ENCODE measurements at places on chromosomes 5 and 9.

- DNase-seq = peak; percentile 59
Measured at GRCh38 chr5:82406205-82406773, 128.1 kb upstream of the RPS23 start.

DNA sequence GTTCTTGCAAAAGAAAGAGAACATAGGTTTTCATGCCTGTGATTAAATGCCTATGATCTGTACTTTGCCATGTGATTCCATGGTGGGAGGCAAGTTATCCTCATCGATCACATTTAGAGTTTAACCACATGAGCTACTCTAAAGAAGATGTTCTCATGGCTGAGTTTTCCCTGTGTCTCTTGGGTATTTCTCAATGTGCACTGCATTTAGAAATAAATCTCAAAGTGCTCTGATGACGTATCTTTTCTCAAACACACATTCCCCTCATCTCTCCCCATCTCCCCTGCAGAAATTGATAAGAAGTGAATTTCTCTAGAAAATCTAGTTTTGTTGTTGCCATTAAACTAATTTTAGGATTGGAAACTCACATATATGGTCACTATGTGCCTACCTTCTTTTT, 282.2 kb downstream of the SEMA5A start:
- DNase-seq = no peak

DNA sequence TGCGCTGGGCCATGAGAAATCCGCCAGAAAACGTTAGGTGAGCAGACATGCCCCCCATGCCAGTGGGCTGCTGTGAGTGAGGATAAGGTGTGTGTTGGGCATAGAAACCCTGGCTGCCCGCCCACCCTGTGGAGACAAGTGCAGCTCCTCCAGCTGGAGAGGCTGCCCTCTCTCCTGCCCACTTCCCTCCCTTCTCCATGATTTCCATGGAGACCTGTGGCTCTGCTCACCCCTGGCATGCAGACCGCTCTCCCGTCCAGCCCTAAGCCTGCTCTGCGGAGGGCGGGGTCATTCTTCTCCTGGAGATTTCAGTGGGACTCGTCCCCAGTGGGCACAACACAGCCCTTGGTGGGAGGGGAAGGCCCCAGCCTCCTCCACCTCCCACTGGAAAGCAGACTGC, 133.0 kb upstream of the FAM120A start:
- DNase-seq = no peak

DNA sequence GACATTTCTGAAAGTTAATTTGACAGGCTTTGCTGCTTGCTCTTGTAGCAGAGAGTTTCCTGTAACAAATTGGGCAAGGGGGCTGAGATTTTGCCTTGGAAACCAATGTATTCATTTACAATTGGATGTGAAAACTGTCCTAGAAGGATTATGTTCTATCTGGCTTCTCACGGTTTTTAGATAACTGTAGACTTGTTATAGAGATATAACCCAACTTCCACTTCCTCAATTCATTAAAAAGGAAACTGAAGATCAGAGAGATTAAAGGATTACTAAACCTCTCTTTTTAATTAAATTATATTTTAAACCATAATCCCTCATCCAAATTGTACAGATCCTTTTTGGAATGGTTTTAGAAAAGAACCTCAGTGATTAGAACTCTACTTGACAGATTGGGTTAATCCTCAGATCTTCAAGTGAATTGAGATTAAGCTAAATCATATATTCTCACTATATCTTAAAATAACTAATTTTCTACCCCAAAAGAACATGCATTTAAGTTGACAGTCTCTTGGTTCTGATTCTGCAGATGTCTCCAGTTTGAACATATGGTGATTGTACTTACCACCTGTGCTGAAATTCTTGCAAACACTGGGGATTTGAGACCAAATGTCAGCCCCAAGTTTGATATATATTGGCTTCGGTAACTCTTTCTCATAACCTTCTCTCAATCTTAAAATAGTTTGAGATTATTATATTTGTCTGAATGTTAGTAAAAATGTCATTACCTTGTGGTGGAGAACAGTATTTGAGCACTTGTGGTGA, 130.1 kb upstream of the C9orf72 start:
- DNase-seq = no peak

GRCh38 chr5:59693492-59694309, 199.8 kb downstream of the PDE4D start:
- no peak for DNase-seq

GRCh38 chr9:38649731-38650363, 29.5 kb upstream of the ANKRD18A start:
- DNase-seq = peak; percentile 22

DNA sequence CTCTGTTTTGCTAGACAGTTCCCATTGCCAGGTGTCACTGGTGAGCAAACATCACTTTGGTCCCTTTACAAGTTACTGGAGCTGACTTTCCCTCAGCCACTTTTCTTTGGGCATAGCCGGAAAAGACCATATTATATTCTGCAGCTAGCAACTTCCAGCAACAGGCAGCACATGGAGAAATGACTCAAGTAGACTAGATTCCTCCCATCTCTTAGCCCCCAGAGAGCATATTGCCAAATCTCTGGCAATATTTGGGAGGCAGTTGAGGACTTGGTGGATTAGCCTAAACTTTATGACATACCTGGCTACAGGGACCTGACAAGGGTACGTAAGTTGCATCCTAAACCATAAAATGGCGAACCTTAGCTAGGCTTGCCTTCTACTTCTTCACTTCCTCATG, 204.7 kb upstream of the MPDZ start:
- no peak for DNase-seq

DNA sequence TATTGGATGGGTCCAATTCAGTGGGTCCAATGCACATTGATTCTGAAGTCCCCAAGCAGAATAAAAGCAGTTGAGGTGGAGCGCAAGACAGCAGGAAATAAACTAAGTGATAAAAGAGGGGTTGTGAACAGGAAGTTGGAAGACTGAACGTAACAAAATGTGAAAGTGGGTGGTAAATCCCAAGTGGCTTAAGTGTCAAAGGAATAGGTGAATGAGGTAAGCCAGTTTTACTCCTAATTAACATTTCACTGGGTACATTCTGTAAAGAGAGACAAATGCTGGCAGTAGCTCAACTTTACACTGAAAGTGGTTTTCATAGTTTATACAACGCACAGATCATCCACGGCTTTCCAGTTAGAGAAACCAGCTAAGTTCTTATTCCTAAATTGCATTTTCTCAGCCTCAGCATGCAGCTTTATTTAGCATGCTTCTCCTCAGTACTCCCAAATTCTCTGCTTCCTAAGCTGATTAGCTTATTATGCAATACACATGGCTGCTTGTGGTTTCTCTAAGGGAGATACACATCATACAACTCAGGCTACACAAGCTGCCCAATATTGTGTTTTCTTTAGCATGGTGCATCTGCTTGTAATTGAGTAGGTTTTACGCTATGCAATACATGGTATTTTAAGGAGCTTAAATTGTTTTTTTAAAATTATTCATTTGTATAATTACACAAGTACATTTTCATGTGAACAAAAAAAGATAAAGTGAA, 34.2 kb upstream of the HSD17B4 start:
- no peak for DNase-seq

DNA sequence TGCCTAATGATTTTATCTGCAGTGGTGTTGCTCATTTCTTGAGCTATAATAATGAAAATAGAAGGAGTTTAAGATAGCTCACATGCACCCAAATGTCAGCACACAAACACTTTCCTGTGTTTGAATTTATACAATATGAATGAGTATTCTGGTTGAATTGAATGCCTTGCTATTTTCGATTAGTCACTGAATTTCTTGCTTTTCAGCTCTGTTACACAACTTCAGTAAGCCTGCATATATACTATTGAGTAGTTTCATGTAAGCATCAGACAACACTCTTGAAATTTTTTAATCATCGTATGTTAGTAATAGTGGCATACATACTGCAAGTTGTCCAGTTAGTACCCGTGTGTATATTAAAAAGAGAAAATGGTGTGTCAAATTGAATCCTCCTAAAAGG, 281.5 kb upstream of the GRIA1 start:
- no peak for DNase-seq

DNA sequence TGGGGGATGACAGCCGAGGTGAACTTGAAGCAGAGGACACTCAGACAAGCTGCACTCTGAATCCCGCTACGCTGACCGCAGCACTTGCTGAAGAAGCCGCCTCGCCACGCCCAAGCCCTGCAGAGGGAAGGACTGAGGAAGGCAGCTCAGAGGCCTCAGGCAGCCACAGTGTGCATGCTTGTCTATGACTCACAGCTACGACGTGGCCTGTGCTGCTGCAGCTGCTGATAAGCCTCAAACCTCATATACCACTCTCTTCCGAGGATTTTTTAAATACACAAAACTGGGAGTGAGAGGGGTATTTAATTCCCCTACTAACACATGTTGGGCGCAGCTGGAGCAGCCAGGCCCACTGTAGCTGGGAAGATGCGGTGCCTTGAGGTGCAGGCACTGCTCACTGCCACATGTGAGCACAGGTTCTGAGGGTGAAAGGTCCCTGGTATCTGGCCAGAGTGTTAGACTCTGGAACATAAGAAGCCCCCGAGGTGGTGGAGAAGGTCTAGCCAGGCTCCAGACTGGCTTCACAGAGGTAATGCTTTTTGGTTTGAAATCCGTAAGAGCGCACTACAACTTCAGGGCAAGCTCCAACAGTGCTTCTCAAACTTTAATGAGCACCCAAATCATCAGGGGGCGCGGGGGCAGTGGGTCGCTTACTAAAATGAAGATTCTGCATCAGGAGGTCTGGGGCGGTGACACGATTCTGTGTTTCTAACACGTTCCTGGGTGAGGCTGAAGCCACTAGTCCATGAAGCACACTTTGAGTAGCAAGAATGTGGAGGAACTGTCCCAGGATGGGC, 196.8 kb downstream of the AUH start:
- peak; percentile 98 for DNase-seq

Data from osteoblast (primary cell).